ENCODE measurements at places on chromosomes 13 and 19.

DNA sequence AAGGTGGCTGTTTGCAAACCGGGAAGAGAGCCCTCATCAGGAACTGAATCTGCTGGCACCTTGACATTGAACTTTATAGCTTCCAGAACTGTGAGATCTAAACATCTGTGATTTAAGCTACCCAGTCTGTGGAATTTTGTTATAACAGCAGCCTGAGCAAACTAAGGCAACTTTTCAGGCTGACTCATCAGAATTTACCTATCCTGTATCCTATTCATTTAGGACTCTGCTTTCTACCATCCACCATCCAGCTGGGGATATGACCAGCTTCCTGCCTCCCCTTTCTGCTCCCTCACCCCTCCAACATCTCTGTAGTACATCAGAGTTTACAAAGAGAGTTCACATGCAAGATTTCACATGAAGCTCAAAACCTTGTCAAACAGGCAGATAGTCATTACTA, 11.1 kb upstream of the CNMD start:
- no peak for DNase-seq

- no peak for DNase-seq
Measured at GRCh38 chr13:54949735-54950134, 1921.1 kb downstream of the OLFM4 start.

DNA sequence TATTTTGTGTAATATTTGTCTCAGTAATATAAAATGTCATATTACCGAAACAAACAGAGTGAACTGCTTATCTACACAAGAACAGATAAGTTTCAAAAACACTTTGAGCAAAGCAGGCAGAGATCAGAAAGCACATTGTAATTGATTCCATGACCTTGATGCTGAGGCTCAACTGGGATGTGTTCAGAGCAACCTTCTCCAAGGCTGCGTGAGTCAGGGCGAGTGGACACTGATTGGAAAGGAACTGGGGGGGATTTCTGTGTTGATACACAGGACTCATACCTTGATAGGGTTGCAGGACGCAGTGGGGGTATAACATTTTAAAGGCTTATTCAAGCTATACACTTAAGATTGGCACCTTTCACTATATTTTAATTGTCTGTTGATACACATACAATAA, 1136.3 kb downstream of the UQCRFS1 start:
- DNase-seq, result no peak

DNA sequence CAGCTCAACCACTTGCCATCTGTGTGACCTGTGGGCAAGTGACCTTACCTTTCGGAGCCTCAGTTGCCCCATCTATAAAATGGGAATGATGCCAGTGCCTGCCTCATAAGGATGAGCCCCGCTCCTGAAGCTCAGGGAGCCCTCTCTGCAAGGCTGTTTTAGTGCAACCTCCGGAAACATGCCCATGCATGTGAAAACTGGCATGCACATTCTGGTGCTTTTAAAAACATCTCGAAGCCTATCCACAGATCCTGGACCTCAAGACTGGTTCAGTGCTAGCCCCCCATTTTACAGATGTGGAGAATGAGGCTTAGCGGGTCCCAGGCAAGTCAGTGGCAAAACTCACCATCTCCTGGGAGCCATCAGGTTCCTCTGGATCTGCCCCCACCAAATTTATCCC, 5.6 kb downstream of the CADM4 start:
- no peak for DNase-seq

GRCh38 chr13:109209526-109209925, 576.9 kb downstream of the IRS2 start:
- no peak for DNase-seq

- DNase-seq, result no peak
Measured at GRCh38 chr13:72696579-72696978, 30.9 kb downstream of the MZT1 start.

GRCh38 chr13:49654011-49654410, 25.7 kb downstream of the ARL11 start:
- DNase-seq, result no peak

DNA sequence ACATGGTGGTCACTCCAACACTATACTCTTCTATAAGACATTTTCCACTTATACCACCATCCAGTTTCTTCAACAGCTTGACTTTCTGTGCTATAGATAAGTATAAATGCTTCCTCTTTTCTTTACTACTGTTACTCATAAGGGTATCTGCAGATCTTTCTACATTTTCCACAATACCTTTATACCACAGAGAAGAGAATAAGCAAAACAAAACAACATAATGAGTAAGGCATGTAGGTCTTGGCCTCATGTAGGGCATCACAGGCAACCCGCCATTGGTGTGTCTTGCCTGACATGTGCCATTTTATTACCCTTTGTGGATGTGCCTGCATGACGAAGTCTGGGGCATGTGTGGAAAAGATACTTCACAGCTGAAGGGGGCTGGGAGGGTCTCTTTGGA, 265.3 kb upstream of the STARD13 start:
- DNase-seq, result no peak

DNA sequence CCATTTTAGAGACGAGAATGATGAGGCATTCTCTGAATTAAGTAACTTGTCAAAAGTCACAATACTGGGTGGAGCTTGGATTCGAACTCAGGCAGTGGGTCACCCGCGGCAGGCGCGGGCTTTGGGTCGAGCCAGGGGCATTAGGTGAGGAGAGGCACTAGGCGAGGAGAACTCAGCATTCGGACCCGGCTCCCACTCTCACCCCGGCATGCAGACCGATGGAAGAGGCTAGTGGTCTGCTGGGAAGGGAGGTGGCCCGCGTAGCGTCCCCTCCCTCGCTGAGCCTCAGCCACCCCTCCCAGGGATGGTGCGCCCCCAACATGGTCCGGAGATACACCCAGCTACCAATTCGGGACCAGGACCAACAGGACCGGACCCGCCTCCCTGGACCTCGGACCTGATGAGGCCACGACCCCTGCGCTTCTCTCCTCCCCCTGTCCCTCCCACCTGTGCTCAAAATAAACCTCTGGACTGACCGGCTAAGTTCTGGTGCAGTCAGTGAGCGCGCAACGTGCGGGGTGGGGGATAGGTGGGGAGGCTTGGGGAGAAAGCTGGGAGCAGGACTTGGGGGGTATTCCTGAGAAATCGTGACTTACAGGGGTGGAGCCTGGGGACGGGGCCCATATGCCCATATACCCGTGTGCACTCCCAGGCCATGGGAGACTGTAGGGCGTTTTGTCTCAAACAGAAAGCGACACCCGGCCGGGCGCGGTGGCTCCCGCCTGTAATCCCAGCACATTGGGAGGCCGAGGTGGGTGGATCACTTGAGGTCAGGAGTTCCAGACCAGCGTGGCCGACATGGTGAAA, 1.3 kb upstream of the SNAPC2 start:
- no peak for DNase-seq

- DNase-seq, result no peak
Measured at GRCh38 chr19:1361601-1362386, 21.9 kb upstream of the NDUFS7 start.

DNA sequence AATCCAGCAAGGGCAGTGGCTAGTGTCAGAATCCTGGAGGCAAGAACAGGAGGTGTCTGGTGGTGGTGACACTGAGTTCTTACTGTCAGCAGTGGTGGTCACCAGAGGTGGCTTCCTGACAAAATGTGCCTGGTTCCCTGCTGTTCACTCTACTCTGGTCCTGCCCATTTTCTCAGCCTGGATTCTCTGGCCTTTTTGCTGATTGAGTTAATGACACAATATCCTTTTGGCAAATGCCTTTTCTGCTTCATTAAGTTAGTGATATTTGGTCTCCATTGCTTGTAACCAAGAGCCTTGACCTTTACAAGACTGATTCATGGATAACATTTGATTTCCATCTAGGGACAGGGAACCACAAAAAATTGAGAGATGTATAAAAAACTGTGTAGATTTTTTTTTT, 51.1 kb downstream of the RFC3 start:
- DNase-seq, result no peak

GRCh38 chr13:91072486-91072885, 275.0 kb upstream of the MIR17HG start:
- no peak for DNase-seq

DNA sequence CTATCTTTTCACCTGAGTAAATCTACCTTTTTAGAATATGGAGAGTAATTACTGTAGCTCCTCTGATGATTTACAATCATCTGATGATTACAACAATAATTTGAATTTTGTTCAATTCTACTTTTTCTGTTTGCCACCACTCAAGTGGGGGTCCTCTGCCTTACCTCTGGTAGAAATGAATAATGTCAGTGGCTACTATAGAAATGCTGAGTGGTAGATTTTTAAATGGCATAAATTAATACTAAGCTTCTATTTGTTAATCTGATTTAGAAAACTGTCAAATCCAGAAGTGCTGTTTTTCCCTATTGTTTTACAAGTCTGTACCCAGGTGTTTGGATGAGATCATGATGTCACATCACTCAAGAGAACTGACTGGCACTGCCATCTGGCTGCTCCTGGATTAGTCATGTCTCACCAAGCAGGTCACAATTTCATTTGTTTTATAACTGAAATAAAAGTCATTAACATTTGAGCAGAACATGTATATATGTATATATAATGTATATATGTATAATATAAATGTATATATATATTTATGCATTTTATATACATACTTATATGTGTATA, 494.8 kb downstream of the TBC1D4 start:
- no peak for DNase-seq

GRCh38 chr13:82370316-82370715, 1512.0 kb downstream of the SLITRK1 start:
- no peak for DNase-seq

- DNase-seq, result no peak
Measured at GRCh38 chr19:4977299-4978174, 8.6 kb downstream of the KDM4B start.

DNA sequence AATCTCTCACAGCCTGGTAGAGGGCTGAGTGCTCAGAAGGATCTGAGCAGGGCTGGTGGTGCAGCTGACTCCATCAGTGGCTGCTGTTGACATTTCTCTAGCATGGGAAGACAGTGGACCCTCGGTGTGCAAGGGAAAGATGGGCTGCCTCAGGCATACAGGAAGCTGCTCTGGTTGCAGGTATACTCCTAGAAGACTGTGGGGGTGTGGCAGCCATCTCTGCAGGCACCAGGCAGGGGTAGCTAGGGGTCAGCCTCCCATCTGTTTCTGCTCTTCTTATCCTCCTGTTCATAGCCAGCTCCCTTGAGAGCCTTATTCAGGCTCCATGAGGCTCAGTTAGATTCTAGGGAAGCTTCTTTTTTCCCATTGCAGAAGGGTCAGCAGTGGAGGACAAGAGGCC, 475.5 kb downstream of the TSHZ3 start:
- DNase-seq, result no peak

- no peak for DNase-seq
Measured at GRCh38 chr19:1088416-1089010, 6.7 kb downstream of the POLR2E start.

DNA sequence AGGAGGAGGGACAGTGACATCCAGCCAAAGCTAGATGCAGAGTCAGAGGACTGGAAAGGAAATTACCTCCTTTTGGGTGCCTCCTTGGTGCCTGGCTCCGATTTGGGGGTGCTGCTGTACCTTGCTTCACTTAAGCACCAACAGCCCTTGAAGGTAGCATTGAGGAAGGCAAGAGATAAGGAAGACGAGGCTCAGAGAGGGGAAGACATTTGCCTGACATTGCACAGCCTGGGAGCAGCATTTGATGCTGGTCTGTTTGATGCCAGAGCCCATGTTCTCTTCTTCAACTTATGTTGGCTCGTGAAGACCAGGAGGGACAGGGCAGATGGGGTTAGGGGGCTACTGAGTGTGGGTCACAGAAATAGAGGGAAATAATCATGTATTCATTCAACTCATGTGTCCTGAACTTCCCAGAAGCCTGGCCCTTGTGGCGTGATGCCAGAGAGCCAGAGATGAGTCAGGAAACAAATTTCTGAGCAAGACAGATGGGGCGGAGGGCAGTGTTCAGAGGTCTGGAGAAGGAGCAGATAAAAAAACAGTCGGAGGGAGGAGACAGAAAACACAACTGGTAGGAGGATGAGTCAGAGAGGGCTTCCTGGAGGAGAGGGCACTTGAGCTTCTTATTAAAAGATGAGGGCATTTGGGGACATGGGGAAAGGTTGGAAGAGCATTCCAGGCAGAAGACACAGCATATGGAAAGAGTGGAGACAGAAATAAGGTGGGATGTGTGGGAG, 3.0 kb upstream of the C19orf81 start:
- no peak for DNase-seq

DNA sequence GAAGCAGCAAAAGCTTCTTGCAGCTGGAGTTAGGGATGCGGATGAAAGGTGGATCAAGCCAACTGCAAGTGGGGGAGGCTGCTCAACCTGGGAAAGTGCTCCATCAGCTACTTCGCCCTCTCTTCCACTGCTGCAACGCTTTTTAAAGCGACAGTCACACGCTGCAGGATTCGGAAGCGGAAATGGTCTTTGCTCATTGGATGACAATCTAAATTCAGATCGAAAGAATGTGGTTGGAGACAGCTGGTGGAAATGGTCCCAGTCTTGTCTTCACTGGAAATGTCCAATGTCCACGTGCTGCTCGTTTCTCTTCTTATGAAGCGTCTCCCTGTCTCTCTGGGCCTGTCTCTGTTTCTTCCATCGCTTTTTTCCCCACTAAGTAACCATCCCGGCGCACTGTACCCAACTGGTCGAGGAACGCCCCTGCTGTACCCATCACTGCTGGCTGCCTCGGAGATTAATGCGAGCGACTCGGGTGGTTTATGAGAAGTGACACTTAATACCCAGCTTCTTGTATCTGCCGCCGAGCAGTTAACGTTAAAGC, 2.1 kb upstream of the FGF9 start:
- no peak for DNase-seq

DNA sequence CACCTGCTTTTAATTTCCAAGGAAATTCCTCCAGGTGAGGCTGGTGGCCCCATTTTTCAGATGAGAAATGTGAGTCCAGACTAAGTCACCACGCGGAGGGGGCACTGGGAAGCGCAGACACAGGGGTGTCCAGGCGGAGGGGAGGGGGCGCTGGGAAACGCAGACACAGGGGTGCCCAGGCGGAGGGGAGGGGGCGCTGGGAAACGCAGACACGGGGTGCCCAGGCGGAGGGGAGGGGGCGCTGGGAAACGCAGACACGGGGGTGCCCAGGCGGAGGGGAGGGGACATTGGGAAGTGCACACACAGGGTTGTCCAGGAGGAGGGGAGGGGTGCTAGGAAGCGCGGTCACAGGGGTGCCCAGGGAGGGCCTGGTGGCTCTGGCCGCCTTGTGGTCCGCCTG, 3.5 kb downstream of the GRK1 start:
- no peak for DNase-seq

DNA sequence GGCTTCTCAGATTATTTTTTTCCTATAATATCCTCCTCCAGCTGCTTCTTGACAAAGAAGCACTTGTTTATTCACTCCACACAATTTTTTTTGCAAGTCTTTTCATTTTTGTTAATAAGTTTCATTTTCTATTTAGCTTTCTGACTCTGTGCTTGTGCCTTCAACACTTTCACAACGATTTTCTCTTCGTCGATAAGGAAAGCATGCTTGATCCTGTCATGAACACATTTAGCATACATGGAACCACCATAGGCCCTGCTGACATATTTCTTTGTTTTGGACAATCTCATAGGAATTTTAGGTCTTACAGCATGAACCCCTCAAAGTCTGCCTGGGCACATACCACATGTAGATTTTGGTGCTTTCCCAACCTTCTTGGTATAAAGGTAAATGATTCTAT, 346.0 kb downstream of the KCNRG start:
- DNase-seq, result no peak

GRCh38 chr13:42377640-42378382, 105.9 kb downstream of the AKAP11 start:
- no peak for DNase-seq

- no peak for DNase-seq
Measured at GRCh38 chr19:21117041-21117907, 24.6 kb upstream of the ZNF431 start.
